ENCODE measurements at places on chromosomes 5 and 9.

GRCh38 chr9:126819482-126819881 lies 14.6 kb downstream of the ZBTB43 start:
- DNase-seq, result no peak

DNA sequence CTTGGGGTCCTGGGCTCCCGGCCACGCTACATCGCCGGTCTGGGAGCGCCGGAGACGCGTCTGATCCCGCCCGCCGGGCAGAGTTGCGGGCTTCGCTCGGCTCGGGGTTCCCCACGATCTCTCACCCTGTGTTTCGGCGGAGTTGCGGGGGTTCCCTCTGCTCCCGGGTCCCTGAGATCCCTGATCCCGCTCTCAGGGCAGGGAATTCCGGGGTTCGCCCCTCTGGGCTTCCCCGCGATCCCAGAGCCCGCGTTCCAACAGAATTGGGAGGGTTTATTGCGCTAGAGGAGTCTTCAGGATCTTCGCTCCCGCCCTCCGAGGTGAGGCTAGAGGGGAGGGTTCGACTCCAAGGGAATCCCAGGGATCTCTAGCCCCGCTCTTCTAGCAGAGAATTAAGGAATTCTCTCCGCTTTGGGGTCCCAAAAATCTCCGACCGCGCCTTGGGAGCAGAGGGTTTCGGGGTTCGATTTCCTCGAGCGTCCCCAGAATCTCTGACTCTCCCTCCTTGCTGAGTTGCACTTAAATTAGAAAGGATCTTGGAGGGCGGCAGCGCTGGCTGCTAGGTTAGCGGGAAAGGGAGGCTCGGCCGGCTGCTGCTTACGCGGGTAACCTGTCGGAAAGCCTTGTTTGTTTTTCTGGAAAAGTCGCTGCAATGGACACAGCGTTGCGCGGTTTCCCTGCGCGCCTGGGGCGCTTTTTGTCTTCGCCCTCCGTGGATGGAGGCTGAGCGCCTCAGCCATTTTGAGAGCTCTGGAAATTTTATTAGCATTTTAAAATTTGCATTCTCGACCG lies 1.3 kb downstream of the DMRT1 start:
- DNase-seq, result no peak

- no peak for DNase-seq
Observed at GRCh38 chr5:180669661-180670060, 20.3 kb upstream of the FLT4 start.

GRCh38 chr5:181191526-181192336 lies 13.3 kb downstream of the TRIM7 start:
- peak; percentile 96 for DNase-seq

- peak; percentile 21 for DNase-seq
Observed at GRCh38 chr5:111072949-111073682, 1.6 kb downstream of the TSLP start.

GRCh38 chr5:159951387-159951786 lies 35.1 kb downstream of the ADRA1B start:
- peak; percentile 67 for DNase-seq

DNA sequence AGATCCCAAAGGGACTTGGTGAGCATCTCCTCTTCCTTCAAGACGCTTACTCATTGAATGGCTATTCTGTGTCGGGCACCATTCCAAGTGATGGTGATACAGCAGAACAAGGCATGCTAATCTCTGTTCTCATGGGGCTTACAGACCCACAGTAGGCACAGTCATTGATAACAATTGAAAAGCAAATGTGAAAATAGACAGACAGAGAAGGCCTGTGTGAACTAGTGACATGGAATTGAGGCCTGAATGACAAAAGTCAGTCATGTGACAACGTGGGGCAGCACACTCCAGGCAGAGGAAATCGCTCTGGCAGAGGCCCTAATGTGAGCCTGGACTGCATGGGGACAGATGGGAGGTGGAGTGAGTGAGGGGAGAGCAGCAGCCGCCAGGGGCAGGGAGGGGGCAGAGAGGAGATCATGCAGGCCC lies 70.7 kb upstream of the CPLX2 start:
- peak; percentile 80 for DNase-seq

DNA sequence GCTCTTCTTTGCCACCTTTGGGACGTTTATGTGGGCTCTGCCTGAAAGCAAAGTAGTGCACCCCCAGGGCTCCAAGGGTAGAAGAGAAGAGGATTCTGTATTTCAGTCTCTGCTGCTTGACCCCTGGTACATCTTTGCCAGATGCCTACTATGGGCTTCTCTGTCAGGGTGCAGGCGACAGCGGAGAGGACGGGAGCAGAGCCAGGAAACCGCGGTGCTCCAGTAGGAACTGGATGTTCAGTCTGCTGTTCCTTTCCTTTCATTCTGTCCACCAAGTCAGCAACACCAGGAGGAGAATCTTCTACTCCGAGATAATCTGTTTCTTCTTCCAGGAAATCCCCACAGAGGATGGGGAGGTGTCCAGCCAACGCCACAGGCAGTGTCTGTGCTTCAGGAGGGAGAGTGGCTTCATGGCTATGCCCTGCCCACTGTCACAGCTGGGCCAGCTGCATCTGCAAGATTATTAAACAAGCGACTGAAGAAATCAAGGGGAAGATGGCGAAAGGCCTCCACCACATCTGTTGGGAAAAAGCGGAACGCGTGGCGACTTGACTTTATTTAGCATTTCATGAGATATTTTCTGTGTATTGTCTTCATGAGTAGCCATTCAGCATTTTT lies 398.3 kb downstream of the IRX1 start:
- DNase-seq, result no peak

DNA sequence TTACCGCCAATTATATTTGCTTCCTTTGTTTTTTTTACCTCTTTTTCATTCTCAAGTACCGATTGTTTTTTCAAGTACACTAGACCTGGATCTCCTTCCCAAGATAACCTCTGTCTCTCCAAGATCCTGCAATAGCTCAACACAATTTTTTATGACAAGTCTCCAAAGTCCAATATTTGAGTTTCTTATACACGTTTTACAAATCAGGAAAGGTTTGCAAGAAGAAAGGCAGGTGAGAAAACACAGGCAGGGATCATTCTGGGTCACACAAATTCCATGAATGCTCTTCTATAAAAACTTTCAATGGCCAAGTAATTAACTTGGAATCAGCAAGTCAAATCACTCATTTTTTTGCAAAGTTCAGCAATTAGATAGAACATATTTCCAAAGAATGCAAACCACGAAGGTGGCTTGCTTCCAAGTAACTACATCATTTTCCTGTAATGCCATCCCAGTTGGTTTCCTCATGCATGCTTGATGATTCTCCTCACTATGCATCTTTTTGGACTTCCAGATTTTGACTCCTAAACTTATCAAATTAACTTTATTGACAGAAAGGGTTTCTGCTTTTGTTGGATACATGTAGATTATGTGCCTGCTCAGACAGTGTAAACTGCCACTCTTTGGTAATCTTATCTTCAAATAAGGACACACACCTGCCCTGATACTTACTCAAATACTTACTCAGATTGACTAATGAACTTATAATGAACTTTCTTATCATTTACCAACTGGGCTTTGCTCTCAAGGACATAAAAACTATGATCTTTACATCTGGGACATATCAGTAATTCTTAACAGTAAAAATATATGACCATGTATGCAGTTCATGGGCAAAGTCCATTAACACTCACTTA lies 24.7 kb upstream of the IFNE start:
- peak; percentile 97 for DNase-seq

DNA sequence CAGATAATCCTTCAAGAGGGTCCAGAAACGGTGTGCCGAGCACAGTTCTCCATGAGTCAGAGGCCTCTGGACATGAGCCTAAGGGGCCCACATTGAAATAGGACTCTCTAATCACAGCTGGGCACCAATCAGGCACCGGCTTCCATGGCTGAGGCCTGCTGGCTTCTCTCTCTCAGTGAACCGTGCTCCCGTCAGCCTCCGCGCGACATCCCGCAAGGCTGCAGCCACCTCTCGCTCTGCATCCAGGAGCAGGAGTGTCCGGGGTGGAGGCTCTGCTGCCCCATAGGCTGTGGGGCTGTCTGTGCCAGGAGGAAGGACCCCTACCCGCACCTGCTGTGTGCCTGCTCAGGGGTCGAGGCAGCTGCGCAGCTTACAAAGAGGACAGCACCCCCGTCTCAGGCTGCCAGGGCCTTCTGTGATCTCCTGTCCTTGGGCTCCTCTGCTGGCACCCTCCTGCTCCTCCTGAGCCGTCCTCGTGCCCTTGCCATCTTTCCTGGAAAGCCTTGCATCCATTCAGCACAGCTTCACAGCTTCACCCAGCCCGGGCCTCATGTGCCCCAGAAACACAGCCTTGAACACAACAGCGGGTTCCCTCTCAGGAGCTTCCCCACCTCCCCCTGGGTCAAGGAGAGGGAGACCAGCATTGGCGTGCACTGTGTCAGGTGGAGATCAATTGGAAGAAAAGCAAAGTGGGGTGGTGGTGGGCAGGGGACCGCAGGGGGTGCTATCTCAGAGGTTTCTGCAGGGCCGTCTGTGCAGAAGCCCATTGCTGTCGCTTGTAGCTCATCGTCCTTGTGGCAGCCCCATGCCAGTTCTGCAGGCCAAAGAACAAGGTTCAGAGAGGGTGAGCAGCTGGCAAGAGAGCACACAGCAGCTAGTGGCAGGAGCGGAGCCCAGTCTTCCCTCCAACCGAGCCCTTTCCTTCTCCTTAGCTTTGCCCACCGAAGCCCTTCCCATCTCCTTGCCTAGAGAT lies 22.8 kb upstream of the FCN1 start:
- no peak for DNase-seq

- peak; percentile 78 for DNase-seq
Observed at GRCh38 chr5:68304421-68305052, 89.0 kb downstream of the PIK3R1 start.

DNA sequence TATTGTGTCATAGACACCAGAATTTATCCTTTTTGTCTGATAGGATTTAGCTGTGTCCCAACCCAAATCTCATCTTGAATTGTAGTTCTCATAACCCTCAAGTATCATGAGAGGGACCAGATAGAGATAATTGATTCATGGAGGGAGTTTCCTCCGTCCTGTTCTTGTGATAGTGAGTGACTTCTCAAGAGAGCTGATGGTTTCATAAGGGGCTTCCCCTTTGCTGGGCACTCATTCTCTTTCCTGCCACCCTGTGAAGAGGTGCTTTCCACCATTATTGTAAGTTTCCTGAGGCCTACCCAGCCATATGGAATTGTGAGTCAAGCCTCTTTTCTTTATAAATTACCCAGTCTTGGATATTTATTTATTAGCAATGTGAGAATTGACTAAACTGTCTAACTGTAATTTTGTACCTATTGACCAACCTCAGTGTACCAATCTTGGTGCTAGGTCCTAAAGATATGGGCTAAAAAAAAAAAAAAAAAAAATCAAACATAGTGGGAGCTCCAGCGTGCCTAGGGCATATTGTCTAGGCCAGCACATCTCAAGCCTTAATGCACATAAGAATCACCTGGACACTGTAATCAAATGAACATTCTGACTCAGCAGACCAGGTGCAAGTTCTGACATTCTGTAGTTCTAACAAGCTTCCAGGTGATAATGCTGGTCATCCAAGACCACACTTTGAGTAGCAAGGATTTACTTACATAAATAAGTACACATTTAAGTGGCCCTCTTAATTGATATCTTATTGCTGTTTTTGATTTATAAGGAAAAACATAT lies 30.5 kb downstream of the ST8SIA4 start:
- no peak for DNase-seq

GRCh38 chr9:127963359-127964064 lies 17.3 kb downstream of the EEIG1 start:
- no peak for DNase-seq

- no peak for DNase-seq
Observed at GRCh38 chr5:68720884-68721610, 372.8 kb upstream of the SLC30A5 start.

- DNase-seq, result peak; percentile 83
Observed at GRCh38 chr9:131999692-132000551, 79.7 kb downstream of the MED27 start.

- DNase-seq, result no peak
Observed at GRCh38 chr9:37915911-37916470, 12.1 kb upstream of the SLC25A51 start.

GRCh38 chr9:104871961-104872527 lies 55.9 kb downstream of the ABCA1 start:
- no peak for DNase-seq

DNA sequence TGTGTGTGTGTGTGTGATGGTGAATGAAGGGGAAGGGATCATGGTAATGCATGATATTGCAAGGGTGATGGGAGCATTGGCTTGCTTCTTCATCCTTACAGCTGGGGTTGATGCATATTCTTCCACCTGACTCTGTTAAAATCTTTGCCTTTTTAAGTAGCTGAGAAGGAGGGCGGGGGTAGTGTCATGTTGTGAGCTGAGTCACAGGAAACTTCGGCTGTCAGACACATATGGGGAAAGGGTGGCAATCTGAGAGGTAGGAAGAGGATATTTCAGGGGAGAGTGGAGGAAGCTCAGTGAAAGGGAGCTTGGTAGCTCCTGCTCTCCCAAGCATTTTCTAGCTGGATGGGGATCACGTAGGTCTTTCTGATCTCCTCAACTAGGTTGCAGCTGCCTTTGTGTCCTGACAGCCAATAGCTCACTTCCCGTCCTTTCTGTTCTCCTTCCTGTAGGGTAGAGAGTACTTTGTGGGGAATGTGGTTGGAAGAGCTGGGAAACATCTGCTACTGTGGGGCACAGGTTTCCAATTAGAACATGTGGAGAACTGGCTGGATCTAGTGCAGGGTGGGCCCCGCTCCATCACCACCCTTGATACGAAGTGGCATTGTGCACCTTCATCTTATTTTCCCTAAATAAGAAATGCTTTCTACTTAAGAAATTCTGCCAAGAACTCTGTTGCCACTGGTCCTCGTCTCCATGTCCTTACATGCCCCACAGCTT lies 18.1 kb upstream of the CLK4 start:
- DNase-seq, result peak; percentile 49

DNA sequence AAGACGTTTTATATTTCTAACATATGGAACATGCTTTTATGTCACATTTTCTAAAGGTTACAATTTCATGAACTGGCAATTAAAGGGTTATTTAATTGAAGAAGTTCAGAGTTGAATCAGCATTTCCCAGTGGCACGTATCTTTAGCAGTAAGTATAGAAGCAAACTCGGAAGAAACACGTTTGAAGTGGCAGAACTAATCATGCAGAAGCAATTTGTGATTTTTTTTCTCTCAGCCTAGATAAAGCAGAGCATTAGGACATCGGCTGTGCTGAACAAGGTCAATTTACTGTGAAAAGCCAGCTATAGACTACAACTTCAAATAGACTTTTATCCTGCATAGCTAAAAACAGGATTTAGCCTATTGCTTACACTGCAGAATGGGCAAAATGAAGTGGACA lies 104.7 kb downstream of the ISL1 start:
- no peak for DNase-seq

GRCh38 chr5:587403-587802 lies 24.7 kb upstream of the CEP72 start:
- no peak for DNase-seq

GRCh38 chr9:33690143-33690933 lies 105.0 kb upstream of the PRSS3 start:
- no peak for DNase-seq

GRCh38 chr5:177064500-177065277 lies 22.0 kb upstream of the FGFR4 start:
- DNase-seq, result no peak

Measured in fibroblast of skin of right biceps (primary cell).